ENCODE measurements at places on chromosomes 13 and 19. TPM values are rescaled to one million over a fixed set of nuclear protein-coding genes. Genes with fewer than 3 reads are reported as not detected.
A peak's percentile ranks its signal among the peaks of the same experiment; 100 is the strongest.

The GARIN5A gene
- 11.6 TPM for total RNA-seq

The ZNF100 gene
- 33.3 TPM for total RNA-seq

The ZNF792 gene
- total RNA-seq, result 14.4 TPM

DNA sequence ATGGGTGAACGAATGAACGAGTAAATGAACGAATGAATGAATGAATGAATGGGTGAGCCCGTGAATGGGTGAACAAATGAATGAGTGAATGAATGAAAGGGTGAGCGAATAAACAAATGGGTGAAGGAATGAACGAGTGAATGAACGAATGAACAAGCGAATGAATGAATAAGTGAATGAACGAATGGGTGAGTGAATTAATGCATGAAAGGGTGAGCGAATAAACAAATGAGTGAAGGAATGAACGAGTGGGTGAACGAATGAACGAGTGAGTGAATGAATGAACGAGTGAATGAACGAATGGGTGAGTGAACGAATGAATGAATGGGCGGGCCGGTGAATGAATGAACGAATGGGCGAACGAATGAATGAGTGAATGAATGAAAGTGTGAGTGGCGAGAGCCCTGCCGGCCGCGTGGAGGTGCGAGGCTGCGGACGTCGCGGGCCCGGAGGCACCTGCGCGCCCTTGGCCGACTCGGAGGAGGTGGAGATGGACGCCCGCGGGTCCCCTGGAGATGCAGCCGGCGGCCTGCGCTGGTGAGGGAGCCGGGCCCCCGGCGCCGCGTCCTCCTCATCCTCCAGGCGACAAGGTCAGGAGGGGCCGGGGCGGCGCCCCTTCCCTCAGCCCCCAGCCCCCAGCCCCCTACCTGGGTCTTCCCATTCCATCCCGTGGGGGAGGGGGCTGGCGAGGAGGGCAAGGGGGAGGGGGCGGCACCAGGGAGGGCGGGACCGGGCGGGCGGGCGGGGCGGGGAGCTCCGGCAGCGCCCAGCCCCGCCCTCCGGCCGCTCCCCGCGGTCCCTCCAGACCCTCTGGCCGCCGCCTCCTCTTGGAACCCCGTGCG is 15.4 kb downstream of the ANKRD24 start:
- H3K4me1 ChIP-seq, result peaks cover 2% of the 10 kb centered on the region
- H3K4me3 ChIP-seq, result peak overlapping the region; percentile 44
- H3K36me3 ChIP-seq, result no peaks in the 10 kb centered on the region
- no peak for DNase-seq
- H3K27ac ChIP-seq, result peak overlapping the region; percentile 41

- H3K4me1 ChIP-seq, result peaks cover 25% of the 10 kb centered on the region
- peaks cover 13% of the 10 kb centered on the region for H3K36me3 ChIP-seq
- H3K27me3 ChIP-seq, result no peaks in the 10 kb centered on the region
- DNase-seq, result no peak
- H3K27ac ChIP-seq, result peak overlapping the region; percentile 65
Measured at GRCh38 chr13:29547153-29547552, 48.3 kb downstream of the SLC7A1 start.

GRCh38 chr13:66322193-66322740 is 907.9 kb downstream of the PCDH9 start:
- no peak overlapping the region for H3K27ac ChIP-seq
- H3K4me1 ChIP-seq, result peaks cover 5% of the 10 kb centered on the region
- no peaks in the 10 kb centered on the region for H3K36me3 ChIP-seq
